ENCODE measurements at places on chromosomes 4 and X.
A peak's percentile ranks its signal among the peaks of the same experiment; 100 is the strongest.

GRCh38 chrX:84175274-84175673 is 12.7 kb downstream of the RPS6KA6 start:
- DNase-seq, result no peak

- DNase-seq, result no peak
These were observed 531 bp upstream of the MANBA start for GRCh38 chr4:102761296-102761701.

- no peak for DNase-seq
These were observed 173.4 kb upstream of the JADE1 start for GRCh38 chr4:128635955-128636560.

DNA sequence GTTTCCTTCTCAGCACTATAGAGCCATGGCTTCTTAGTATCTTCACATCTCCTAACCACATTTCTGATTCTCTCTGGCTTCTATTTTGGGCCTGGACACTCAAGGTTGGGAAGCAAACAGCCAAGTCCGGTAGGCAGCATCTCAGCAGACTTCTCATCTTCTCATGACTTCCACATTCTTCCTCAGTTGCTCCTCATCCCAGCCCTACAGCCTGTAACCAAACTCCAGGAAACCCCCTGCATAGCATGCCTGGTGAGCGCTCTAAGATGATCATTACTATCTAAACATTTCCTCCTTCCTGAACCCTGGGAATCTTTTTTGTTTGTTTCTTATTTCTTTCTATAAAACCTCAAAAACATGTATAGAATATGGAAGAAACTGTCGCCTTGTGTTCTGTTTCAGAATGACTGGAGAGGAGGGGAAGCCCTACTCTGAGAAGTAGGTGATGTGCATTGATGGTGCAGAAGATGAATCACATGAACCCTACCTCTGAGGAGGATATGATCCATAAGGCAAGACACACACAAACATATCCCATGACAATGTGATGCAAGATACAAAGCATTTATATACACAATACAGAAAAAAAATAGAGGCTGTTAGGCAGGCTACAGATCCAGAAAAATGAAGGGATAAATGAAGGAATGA is 219.8 kb upstream of the GYPA start:
- DNase-seq, result no peak

DNA sequence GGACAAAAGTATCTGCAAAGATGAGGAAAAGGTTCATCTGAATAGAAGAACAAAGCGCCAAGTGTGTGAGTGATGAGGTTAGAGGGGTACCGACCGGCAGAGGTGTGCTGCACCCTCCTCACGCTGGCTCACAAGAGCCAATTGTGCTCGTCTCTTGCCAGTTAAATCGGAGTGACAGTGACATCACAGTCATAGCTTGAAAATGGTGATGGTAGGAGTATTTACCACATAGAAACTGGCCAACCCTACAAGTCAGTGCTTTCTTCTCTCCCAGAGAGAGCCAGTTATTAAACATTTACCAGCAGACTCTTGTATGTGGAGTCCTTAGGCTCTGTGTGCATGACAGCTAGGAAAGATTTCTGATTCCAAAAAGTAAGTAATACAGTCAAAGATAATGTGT is 32.4 kb downstream of the CLDN22 start:
- no peak for DNase-seq

GRCh38 chrX:38313190-38313589 is 14.1 kb downstream of the RPGR start:
- no peak for DNase-seq

DNA sequence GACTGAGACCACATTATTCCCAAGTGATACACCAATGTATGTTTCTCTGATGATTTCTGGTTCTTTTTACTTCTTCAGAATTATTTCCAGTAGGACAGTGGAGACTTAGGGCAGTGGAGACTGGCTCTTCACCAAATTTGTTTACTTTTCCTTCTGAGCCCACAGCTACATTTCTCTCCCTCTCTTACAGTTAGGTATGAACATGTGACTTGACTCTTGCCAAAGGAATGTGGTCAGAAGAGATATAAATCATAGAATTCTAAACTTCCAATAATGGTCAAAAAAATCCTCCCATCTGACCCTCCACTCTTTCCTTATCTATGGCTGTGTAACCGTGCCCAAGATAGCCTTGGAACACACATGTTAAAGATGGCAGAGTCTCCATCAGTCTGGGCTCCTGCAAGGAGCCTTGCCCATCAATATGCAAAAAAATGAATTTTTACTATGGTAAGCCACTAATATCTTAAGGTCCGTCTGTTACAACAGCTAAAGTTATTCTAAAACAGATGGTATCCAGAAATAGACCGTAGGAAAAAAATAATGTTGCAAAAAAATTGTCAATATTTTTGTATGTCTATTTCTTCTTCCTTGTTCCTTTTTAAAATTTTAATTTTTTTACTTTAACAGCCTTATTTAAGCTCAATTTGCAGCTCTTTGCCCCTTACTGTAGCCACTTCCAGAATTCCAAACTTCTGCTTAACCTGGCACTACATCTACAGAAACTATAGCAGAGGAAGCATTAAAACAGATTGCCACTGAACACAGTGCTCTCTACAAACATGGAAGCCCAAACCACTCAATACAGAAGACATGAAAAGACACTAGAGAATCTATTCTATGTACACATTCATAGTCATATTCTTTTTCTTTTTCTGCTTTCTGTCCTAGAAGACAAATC is 260.7 kb downstream of the COL25A1 start:
- DNase-seq, result no peak

DNA sequence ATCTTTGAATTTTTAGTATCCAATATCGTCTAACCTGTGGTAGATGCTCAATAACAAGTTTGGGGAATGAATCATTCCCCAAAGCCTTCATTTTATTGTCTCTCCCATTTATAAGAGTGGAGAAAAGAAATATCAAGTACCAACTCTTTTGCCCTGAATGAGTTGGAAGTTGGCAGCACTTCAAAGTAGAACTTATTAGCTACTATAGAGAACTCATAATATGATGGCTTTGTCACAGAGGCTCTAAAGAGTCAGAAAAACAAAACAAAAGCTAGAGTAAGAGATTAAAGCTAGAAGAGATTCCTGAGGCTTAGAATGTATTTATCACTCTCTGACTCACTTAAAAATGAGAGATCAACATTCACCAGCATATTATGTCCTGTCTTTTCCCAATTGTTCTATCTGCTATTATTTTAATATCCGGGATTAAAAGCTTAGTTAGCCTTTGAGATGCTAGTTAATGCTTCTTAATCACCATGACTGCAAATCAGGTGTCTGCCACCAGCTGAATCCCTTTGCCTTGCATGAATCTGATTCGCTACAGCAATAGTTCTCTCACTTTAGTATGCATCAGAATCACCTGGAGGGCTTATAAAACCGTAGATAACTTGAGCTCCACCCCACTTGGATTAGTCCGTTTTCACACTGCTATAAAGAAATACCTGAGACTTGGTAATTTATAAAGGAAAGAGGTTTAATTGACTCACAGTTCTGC is 77.9 kb downstream of the PALLD start:
- no peak for DNase-seq

- no peak for DNase-seq
These were observed 37.8 kb downstream of the NELFA start for GRCh38 chr4:1970926-1971325.

DNA sequence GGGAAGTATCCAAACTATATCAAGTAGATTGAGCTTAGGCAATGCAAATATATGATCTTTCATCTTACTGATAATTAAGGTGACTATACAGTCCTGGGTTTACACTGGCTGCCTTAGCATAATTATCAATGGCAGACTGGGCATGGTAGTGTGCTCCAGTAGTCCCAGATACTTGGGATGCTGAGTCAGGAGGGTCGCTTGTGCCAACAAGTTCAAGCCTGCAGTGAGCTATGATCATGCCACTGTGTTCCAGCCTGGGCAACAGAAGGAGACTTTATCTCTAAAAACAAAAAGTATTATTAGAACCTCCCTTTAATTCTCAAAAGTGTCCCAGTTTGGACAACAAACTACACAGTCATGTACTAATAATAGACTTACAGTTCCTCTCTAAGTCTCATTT is 99.4 kb upstream of the RASGEF1B start:
- DNase-seq, result no peak

DNA sequence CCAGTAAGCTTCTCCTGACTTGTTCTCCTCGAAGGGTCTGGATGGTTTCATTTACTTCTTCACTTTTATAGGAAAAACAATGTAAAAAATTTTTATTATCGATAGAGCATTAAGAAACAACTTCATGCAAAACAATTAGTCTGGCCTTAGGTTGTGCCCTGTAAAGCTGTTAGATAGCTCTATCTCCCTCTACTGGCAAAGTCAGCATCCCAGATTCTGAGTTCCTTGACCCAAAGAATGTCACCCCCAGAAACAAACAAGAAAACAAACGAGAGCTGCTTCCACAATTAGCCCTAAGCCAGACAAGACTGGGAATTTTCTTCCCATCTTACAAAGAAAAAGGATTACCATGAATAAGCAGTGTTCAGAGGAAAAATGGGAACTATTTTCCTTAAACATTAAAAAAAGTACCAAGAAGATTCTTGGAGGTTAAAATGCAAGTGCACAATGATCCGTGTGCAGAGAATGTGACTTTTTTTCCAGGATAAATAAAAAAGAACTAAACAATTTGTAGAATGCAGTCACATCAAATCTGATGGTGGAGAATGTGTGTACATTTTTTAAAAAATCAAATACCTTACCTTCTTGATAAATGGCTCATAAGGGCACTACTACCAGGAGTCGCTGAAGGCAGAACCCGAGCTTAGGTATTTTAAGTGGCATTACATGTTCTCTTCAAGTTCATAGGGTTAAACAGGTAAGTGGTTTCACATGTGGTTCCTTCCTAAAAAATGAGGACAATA is 293.2 kb downstream of the FBXO8 start:
- no peak for DNase-seq

DNA sequence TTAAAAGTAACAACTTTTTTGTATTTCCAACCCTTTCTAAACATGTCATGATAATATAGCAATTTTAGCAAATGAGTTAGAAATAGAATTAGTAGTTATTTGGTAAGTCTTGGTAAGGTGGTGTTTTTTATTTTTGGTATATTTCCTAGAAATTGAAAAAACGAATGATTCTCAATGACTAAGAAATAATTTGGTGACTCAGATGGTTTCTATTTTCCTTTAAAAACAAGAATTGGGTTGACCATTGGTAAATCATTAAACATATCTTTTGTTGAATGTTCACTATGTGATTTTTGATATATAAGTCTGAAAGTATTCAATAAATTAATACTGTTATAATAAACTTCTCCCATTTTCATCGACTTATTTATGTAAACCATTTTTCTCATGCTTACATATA is 206.2 kb upstream of the BANK1 start:
- no peak for DNase-seq

DNA sequence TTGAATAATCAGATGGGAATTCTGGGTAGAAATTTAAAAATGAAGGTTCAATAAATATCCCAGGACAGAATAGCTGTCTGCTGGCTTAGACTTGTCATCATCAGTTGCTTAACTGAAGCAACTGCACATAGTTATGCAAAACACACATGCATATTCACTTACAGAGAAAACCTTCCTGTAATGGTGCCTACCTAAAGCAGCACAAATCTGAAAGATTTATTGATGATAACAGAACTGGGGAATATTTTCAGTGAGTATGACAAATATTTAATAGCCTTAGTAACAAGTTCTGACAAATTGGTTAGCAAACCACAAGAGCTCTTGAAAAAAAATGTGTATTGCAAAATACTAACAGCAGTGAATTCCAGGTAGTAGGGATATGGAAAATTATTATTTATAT is 606.8 kb upstream of the BOD1L1 start:
- no peak for DNase-seq

DNA sequence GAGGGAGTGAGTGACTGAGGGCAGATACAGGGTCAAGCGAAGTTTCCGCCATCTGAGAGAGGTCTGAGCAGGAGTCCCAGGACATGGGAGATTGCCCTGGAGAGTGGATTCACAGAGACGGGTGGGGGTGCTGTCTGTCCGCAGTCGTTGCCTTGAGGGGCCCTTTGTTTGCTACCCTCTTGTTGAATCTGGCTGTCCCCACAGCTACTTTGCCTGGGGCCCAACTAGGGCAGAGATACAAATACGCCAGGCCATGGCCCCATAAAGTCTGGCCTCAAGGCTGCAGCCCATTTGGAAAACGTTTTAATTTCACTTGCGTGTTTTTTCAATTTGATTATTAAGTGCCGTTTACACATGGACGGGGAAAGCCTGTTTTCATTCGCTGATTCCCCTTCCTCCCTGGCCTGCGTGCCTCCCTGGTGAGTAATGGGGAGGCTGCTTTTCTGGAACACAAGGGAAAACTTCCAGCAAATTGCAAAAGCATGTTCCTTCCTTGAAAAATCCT is 134.4 kb downstream of the SMIM20 start:
- DNase-seq, result peak; percentile 23

DNA sequence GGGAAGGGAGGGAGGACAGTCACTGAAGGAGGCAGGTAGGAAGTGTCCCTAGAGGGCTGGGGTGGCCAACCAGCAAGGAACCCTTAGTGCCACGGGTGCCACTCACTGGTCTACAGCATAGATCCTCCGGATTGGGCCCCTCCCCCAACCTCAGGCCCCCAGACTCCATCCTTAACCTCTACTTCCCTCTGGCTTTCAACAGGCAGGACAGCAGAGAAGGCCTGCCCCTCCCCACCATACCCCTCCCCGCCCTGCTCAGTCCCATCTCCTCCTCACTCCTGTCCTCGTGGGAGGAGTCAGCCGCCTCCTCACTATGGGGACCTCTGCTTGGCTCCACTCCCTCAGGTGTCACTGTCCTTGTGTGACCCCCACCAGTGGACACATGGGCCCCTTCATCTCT is 77.7 kb upstream of the PSAPL1 start:
- no peak for DNase-seq

- no peak for DNase-seq
These were observed 517.5 kb downstream of the MID1IP1 start for GRCh38 chrX:39318506-39319343.

DNA sequence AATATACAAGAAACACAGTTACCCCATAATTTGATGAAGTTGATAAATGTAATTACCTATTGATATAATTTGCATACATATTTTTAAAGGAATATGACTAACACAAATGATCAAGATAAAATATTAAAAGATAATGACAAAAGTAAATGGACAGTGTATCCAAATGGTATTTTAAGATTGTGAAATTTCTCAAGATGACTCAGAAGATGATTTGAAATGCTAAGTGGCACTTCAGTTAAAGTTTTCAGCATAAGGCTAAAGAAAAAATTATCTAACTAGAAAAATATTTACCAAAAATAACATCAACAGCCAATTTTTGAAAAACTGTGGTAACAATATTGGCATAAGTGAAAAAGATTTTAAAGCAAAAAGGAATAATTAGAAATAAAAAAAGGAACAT is 248.4 kb upstream of the NDST4 start:
- DNase-seq, result no peak

DNA sequence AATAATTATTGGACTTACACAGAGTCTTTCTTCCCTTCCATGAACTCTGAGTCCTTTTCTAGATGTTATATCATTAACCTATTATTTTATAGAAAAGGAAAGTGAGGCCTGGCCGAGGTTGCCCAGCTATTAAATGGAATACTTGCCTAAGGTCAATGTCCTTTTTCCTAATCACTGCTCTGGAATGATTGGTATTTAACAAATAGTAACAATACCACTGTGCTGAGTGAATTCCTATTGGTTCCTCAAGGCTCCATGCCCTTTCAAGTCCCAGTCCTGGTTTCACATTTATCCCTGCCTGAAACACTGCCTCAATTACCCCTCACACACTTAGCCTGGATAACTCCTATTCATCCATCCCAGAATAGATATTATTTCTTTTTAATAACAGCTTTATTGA is 6.2 kb downstream of the TCEAL9 start:
- no peak for DNase-seq
